LHCN-M2 (cell line): ENCODE measurements at places on chromosomes 2 and 18. TPM values are rescaled to one million over a fixed set of nuclear protein-coding genes. Genes with fewer than 3 reads are reported as not detected.

DNA sequence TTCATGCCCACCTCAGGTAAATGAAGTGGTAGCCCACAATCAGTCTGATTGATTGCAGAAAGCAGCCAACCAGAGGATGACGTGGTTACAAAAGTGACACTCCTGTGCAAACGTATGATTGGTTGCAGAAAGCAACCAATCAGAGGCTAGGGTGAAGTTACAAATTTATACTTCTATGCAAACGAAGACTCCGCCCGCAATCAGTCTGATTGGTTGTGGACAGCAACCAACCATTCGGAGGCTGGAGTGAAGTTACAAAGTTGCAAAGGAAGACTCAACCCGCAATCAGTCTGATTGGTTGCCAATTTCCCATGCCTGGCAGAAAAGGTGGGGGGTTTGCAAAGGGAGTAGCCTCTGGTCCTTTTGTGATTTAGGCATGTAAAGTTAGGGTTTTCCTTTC, 4.0 kb upstream of the SLC3A1 start:
- DNase-seq = no peak

The TEX44 gene
- not detected in 2 replicates for total RNA-seq

DNA sequence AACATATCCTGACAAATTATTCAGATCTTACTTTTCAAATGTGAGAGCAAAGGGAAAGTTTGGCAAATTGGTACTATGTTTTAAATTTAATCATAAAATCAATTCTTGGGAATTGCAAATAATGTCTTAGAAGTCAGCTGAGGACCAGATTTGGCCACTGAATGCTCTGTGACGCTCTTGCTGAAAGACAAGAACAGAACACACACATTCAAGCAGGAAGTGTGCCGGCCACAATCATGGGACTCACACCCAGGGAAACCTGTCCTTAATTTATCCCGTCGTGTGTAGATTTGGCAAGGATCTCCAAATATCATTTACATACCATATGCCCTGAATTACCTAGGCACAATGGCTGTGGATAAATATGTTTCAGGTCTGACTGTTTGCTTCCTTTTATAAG, 253.1 kb downstream of the TCF4 start:
- DNase-seq = no peak

GRCh38 chr2:236793023-236794011, 223.7 kb downstream of the ACKR3 start:
- DNase-seq = no peak

DNA sequence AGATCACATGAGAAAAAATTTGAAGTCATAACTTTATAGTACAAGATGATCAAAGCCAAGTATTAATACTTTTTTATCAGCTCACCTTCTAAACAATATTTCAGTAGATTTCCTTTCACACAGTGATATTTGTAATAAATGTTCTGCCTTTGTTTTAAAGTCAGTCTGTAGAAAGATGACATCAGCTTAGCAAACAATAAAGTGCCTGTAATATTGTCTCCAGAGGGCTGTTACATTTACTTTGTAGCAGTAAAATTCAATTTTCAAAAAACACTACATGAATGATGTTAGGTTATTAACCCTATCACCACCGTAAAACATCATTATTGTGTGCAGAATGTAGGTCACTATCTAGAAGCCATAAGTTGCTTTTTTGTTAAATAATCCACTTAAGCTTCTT, 49.6 kb downstream of the ZEB2 start:
- DNase-seq = no peak

GRCh38 chr2:224958873-224959272, 83.4 kb downstream of the DOCK10 start:
- no peak for DNase-seq

- DNase-seq = no peak
Observed at GRCh38 chr2:240912878-240913809, 7.0 kb downstream of the CROCC2 start.

- DNase-seq = no peak
Observed at GRCh38 chr2:177237932-177238331, 25.3 kb downstream of the HNRNPA3 start.

The SRBD1 gene
- 19.0 and 22.7 TPM in 2 replicates for total RNA-seq

The DUSP19 gene
- total RNA-seq = 2.8 and 3.5 TPM in 2 replicates

GRCh38 chr2:69210385-69210784, 176.6 kb downstream of the GFPT1 start:
- DNase-seq = no peak

The EML6 gene
- total RNA-seq = 0.32 and 0.34 TPM in 2 replicates

DNA sequence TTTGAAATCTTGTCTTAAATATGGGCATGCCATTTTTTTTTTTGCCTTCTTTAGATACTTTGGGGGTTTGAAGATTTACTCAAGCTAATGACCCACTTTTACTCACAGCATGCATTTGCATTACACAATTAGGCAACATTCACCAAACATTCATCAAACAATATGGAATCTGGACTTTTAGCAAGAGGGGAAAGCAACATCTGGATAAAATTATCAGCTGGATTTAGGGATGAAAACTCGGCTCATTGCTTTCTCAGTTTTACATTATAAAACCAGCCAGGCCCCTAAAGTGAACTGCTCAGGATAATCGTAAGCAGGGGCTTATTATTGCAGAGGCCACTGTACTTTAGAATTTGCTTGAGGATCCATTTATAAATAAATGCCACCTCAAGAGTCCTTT, 44.7 kb downstream of the SOX11 start:
- DNase-seq = no peak

The ATP5MC3 gene
- total RNA-seq = 176 and 215 TPM in 2 replicates
